ENCODE measurements at places on chromosomes 5 and 9. TPM values are rescaled to one million over a fixed set of nuclear protein-coding genes. Genes with fewer than 3 reads are reported as not detected.
A peak's percentile ranks its signal among the peaks of the same experiment; 100 is the strongest.

DNA sequence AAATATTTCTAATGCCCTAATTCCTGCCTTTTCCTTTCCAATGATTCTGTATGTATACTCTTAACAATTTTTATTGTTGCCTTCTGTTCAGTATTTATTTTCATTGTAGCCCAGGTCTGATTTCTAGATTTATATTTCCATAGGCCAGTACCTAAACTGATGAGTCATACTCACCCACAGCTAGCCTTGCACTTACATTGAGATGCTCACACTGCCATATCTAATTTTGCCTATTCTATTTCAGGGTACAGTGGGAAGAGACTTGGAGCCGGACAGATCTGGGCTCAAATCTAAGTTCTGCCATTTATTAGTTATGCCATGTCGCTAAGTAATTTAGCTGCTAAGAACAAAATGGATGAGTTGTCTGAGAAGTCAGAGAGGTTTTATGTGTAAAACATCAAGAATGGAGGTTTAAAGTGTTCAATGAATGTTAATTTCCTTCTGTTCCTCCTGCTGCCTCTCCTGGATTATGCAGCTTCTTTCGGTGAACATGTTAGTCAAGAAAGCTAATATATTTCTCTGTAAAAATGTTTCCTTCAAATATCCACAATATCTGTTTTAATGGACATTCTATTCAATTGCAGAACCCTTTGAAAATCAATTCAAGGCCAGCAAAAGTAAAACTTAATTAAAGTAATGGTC, 62.3 kb upstream of the CDK5RAP2 start:
- no peak for DNase-seq

- no peak for DNase-seq
Measured at GRCh38 chr9:5483306-5483705, 27.0 kb upstream of the PDCD1LG2 start.

GRCh38 chr5:173764332-173765028, 123.7 kb upstream of the CPEB4 start:
- peak; percentile 87 for DNase-seq

DNA sequence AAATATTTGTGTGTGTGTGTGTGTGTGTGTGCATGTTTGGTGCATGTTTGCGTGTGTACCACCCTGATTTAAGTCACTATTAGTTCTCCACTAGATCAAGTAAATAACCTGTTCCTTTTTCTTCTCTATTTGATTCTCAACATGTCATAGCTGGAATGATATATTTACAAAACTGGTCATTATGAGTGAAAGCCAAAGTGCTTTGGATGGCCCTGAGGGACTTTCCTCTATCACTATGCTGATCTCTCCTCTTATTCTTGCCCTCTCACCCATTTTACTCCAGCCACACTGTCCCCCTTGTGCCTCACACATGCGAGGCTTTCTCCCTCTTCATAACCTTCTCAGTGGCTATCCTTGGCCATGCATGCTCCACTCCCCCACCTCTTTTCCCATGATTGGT, 144.6 kb upstream of the NMUR2 start:
- no peak for DNase-seq

DNA sequence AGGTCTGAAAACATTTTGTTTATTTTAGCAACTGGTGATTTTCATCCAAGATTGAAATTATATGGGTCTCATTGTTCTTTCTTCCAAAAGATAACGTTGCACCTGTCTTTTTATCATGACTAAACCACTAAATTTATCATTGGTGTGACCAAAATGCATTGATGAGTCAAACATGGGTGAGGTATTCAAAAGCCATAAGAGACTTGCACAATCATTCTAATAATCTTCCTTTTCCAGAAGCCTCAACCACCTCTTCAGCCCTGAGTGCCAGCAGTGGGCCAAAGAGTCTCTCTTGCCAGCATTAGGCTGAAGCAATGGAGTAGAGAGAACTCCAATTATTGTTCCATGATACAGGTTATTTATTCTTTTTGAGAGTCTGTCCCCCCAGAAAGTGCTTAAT, 198.9 kb downstream of the LURAP1L start:
- DNase-seq, result no peak

- DNase-seq, result peak; percentile 68
Measured at GRCh38 chr9:129783516-129784361, 19.2 kb upstream of the TOR1B start.

DNA sequence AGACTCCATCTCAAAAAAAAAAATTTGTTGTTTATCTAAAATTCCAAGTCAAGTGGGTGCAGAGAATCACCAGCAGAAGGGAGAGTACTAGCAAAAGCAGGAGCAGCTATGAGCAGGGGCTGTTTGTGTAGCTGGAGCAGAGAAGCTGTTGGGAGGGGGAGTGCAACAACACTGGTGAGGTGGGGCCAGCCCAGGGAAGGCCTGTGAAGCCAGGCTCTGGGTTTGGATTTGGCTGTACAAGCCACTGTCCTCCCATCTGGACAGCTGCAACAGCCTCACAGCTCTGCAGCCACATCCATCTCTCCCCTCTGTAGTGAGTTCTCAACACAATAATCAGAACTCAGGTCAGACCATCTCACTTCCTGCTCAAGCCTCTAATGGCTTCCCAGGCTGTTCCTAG, 59.4 kb downstream of the TMOD1 start:
- DNase-seq, result no peak

DNA sequence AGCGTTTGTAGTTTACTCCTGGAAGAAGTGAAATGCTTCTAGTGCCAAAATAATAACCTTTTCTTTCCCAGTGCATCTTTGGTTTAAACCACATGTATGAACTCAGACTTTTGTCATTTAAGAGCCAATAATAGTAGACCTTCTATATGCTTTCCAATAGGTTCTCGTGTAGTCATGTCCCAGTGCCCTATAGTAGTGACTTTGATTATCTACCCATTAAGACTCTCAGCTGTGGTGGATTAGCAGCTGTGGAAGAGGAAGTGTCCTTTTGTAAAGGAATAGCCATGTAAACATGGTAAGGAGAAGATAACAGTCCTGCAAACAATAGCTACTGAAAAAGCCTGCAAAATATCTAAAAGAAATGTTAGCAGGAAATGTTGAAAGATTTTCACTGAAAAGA, 765.3 kb downstream of the MTRR start:
- no peak for DNase-seq

DNA sequence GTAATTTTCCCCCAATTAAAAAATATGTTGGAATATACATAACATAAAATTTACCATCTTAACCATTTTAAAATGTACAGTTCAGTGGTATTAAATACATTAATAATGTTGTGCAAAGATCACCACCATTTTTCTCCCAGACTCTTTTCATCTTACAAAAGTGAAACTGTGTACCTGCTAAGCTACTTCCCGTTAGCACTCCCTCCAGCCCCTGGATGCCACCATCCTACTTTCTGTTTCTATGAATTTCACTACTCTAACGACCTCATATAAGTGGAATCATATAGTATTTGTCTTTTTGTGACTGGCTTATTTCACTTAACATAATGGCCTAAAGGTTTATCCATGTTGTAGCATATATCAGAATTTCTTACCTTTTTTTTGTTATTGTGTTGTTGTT, 112.9 kb downstream of the HSPA4 start:
- DNase-seq, result no peak

DNA sequence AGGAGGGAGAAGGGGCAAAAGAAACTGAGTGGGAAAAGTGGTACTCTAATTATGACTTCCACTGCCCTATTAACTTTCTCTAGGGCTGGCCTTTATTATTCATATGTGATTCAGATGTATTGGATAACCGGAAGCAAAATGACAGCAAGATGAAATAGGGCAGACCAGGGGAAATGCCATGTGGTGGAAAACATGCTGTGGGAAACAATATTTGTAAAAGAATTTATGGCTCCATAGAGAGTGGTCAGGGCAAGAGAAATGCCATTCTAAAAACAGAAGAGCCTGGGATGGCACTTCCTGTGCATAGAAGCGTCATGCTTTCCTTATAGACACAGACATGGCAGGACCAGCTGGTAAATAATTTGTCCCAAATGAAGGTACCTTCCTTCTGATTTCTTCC, 67.7 kb downstream of the MEGF10 start:
- no peak for DNase-seq

DNA sequence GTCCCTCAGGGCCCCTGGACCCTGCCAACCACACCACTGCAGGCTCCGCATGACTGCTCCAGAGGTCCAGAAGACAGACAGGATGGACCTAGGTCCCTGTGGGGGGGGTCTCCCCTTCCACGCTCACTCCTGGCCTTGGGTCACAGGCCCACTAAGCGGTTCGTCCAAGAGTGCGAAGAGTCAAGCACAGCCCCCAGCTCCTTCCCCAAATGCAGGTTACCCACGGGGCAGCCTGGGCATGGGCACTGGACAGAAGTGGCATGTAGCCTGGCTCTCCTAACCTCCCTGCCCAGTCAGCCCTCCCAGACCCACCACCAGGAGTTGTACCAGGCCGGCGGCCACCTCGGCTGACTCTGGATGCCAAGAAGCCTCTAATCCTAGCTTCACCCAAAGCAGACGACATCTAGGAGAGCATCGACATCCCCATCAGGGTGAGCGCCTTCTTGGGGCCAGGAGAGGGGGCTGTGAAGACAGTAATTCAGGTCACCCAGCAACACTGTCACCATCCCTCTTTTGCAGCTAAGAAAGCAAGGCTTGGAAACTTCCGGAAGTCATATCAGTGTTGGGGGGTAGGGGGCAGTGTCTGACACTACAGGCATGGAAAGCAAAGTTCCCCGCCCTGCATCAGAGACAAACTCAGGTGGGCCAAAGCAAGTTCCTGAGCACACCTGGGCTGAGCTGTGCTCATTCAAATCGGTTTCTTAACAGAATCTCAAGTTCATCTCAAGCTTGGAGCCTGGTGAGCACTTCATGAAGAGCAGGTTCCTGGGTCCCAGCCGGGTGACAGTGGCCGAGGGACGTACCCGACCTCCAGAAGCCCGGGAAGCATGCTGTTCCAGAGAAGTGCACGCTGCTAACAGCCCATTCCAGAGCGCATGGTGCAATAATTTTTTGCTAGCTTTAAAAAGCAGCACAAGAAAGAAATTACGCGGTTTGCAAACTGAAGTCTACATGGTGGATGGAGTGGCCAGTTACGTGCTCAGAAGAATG, 68.7 kb downstream of the SEMA4D start:
- DNase-seq, result peak; percentile 18

- DNase-seq, result no peak
Measured at GRCh38 chr9:19995619-19996018, 206.8 kb upstream of the SLC24A2 start.

- DNase-seq, result peak; percentile 20
Measured at GRCh38 chr5:139767960-139768359, 27.6 kb upstream of the PSD2 start.

- no peak for DNase-seq
Measured at GRCh38 chr9:131017067-131017466, 8.1 kb downstream of the LAMC3 start.

GRCh38 chr5:109645707-109646192, 44.0 kb upstream of the MAN2A1 start:
- no peak for DNase-seq

DNA sequence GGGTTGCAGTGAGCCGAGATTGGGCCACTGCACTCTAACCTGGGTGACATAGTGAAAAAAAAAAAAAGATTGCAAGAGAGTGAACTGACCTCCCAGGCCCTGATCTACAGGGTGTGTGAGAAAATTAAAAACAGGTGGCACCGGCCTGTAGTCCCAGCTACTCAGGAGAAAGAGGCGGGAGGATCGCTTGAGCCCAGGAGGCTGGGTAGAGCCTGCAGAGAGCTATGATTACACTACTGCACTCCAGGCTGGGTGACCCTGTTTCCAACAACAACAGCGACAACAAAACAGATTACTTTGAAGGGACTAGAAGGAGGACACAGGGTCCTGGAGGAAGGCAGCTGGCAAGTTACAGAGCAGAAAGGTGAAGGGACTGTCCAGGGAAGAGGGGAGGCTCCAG, 42.2 kb upstream of the FABP6 start:
- no peak for DNase-seq

DNA sequence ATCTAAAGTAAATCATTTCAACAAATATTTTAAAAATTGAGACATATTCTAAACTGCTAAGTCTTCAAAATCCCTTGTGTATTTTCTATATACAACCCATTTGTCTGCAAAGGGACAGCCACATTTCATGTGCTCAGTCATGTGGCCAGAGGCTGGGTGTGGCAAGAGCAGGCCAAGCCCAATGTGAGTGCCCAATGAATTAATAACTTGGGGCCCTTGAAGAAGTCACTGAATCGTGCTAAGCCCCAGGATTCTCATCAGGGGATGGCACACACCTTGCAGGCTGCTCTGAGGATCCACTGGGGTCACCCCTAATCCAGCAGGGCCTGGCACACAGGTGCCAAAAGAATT, 78.2 kb upstream of the SMIM23 start:
- DNase-seq, result no peak

- no peak for DNase-seq
Measured at GRCh38 chr5:21831145-21831787, 1021.9 kb downstream of the CDH12 start.

- DNase-seq, result no peak
Measured at GRCh38 chr9:36063804-36064447, 27.2 kb downstream of the RECK start.

GRCh38 chr5:32866138-32866537, 155.0 kb downstream of the NPR3 start:
- DNase-seq, result no peak

DNA sequence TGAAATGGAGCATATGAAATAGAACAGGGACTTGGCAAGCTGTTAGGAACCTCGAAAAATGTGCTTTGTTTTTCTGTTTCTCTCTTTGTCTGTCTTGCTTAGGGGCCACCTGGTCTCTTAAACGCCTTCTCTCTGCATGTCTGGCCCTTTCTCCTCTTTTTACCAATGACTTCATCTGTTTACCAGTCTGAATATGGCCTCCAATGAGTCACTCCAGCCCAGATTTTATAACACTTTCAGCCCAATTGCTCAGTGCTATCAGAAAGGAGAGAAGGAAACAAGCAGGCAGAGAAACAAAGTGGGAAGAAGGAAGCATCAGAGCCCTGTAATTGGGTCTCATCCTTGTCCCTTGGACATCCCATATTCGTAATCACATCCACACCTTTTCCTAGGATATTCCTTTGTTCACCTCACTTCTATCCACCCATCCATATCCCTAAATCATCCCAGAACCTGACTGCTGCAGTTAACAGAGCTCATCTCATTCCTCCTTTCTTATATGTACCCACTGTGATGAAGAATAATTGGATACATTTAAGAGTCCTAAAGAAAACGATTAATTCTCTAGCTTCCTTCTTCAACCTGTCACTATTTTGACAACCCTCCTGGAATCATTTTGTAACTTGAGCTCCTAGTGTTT, 151.8 kb upstream of the GPR151 start:
- DNase-seq, result peak; percentile 13

GRCh38 chr9:101387871-101388506, 3.2 kb upstream of the BAAT start:
- DNase-seq, result peak; percentile 69

GRCh38 chr5:72223371-72223770, 96.7 kb downstream of the MRPS27 start:
- no peak for DNase-seq

DNA sequence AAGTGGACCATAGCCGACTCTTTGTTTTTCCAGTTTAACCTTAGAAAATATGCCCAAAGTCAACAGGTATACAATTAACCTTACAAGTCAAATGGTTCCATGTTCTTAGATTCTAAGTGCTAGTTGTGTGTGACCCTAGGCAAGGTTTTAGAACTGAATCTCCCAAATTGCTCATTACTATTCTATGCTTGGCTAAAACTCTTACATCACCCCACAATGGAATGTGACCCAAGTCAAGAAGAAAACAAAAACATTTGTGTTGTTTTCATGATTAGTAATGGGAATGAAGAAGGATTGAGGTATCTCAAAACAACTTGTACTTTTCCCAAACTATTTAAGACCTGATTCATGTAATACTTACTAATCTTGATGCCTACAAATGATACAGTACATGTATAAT, 159.2 kb downstream of the ARRDC3 start:
- DNase-seq, result no peak

Gene ARRDC1
- polyA plus RNA-seq, result 68.1 TPM

Gene ABCA1
- polyA plus RNA-seq, result 3.2 TPM

Gene COL23A1
- not detected for polyA plus RNA-seq

Gene LCN9
- not detected for polyA plus RNA-seq

Gene SLC34A1
- polyA plus RNA-seq, result 0.01 TPM

Gene ADGRD2
- polyA plus RNA-seq, result not detected
